ENCODE measurements at places on chromosomes 2 and 18.

DNA sequence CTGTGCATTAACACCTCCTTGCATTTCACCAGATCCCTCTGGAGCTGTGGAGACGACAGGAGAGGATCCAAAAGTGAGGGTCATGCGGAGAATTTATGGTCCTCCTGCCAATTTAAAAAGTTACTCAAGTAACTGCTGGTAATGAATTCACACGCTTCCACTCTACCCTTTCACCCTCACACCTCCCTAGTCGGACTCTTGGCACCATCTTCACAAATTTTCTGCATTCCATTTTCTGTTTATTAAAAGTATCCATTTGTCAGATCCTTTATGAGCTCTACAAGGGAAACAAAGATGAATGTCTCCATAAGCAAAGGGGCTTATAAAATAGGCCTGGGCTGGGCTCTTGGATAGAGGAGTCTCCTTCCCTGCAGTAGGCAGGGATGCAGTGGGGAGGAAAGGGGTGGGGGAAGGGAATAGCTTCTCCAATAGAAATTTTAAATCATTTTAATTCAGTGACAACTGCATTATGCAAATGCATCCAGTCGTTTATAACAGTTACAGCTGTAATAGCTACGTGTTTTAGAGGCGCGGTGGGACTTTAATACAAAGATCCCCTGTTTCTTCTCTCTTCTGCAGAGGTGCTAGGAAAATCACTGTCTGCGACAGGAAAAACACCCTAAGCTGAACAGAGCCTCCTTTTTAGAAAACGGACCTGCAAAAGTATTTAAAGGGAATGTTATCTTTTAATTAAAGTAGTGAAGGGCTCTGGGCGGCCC lies 132.2 kb downstream of the EPHA4 start:
- no peak for DNase-seq

DNA sequence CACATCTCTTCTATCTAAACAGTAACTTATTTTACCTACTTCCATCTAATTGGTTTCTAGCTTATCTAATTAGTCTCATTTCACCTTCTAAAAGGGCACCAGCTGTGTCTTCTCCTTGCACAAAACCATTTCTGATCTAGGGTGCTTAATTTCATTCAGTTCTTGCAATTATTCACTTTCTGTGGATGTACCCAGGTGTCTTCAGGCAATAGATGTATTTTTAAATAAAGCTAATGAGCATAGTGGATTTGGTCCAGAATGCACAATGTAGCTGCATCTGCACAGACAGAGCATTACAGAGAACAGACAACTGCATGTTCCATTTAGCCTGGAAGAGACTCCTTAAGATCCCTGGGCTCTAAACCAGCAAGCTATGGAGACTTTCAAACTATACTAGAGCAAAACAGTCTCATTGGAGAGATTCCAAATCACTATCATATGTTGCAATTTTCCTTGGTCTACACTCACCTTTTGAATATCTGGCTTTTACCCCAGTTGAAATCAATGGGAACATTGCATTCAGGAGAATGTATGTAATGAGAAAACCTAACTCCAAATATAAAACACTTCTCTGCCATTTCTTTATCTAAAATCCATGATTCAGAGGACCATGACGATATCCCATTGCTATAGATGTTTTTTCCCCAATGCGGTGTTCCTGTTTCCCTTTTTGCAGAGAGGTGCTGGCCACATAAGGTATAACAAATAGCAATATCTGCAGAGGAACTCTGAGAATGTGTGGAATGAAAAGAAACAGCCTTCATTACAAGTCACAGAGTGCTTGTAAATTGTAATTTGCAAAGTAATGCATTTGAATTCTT lies 3.5 kb upstream of the RFX8 start:
- DNase-seq = no peak

GRCh38 chr2:5722236-5722635 lies 30.1 kb downstream of the SOX11 start:
- DNase-seq = no peak

DNA sequence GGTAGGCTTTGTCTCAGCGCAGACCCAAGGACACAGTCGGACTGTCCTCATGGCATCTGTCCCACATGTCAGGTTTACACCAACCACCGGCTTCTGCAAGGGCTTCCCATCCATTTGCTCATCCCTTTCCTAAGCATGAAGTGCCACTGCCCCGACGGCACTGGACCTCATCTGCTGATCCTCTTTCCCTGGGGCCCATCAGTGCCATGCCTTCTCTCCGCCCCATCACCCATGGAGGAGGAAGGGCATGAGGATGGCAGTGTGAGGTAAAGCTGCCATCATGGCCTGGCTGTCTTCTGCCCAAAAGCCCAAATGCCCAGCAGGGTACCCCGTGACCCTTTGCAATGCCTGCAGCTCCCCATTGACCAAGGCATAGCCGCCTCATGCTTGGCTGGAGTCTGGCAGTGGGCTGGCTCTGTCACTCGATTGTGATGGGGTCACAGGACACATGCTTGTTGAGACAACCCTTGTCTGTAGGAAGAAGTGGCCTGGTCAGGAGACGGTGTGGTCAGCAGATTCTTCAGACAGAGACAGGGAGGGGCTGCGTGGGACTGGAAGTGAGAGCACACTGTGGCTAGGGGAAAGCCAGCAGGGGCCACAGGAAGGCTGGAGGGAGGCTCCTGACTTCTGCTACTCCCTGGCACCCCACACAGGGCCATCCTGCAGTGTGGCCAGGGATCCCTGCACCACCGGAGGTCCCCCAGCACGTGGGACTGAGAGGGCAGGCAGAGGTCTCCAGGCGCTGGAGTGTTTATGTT lies 493.7 kb upstream of the HS6ST1 start:
- no peak for DNase-seq

DNA sequence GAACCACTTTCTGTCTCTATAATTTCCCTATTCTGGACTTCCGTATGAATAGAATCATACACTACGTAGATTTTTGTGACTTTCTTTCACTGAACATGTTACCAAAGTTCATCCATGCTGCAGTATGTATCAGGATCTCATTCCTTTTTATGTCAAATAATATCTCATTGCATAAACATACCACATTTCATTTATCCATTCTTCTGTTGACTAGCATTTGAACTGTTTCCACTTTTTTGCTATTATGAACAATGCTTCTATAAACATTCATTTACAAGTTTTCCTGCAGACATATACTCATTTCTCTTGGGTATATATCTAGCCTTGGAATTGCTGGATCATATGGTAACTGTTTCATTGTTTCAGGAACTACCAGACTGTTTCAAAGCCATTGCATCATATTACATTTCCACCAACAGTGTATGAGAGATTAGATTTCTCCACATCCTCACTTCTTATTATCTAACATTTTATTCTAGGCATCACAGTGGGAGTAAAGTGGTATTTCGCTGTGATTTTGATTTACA lies 186.2 kb downstream of the DYM start:
- DNase-seq = no peak

DNA sequence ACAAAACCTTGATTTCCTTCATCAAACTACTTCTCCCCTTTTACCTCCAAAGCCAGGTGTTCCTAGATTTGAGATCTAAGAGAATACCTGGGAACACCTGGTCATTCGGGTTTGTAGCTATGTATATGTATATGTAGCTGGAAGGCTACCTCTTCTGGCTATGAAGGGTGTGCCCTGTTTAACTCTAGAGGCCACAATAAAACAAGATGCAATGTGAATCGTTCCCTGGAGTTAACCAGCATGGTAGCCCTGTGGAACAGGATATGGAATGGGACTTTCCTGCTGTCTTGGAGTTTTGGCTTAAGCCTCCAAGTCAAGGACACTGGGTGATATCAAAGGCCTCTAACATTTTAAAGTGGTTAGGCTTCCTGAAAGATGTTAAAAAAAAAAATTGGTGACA lies 17.7 kb upstream of the NFU1 start:
- no peak for DNase-seq

- DNase-seq = no peak
Observed at GRCh38 chr18:50190236-50190635, 4.7 kb downstream of the MYO5B start.

DNA sequence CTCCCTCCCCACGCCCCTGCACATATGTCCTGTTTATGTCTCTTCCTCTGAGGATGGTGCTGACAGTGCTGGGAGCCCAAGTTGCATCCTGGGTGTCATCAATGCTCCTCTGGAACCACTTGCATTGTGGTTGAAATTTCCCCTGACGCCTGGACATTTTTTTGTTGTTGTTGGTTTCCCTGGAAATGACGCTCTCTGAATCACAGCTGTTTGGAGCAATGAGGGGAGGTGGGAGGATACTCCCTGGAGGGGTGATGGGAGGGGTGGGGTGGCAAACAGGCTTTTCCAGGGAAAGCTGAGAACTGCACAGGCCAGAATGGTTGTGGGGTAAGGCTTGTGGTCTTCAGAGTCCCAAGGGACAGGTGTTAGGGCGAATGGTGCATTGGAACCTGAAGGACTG lies 29.6 kb downstream of the CELF4 start:
- no peak for DNase-seq

- no peak for DNase-seq
Observed at GRCh38 chr18:23038712-23039111, 96.6 kb upstream of the CABLES1 start.

DNA sequence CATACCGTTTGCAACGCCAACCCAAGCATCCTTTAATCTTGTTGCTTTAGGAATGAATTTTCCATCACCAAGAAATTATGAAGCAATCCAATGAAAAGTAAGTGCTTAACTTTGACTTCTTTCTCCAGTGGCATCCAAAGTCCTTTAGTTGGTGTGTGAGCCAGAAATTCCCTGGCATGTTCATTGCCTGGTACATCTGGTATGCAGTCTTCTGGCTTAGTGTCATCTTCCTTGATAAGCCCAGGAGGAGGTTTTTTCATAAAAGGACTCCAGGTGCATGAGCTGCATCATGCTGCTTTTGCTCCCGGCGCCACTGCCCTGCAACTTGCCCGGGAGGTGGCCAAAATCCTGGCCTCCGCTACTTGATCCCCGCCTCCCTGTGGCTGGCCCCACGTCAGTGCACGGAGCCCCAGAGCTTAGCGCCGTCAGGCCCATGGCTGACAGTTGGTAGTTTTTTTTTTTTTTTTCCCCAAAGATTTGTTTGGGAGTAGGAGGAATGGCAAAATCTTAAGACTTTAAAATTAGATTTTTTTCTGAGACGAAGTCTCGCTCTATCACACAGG lies 58.7 kb downstream of the PUM2 start:
- no peak for DNase-seq

GRCh38 chr18:49591271-49591670 lies 29.4 kb downstream of the LIPG start:
- no peak for DNase-seq

DNA sequence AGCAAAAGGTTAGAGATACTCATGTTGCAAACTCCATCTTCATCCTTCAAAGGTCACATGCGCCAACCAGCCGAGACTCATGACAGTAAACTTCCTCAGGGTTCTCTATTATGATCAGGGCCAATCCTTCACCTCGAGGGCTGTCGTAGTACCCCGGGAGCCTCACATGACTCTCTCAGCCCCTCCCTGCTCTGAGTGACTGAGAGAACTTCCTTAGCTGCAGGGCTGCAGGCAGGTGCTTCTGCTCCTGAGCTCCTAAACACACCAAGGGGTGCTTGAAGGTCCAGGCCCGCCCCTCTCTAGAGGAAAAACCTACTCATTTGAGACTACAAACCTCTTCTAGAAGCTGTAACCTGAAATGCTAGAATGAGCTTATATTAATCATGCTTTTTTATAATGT lies 48.2 kb downstream of the LONRF2 start:
- DNase-seq = no peak

GRCh38 chr2:28199995-28200679 lies 192.5 kb upstream of the FOSL2 start:
- no peak for DNase-seq

DNA sequence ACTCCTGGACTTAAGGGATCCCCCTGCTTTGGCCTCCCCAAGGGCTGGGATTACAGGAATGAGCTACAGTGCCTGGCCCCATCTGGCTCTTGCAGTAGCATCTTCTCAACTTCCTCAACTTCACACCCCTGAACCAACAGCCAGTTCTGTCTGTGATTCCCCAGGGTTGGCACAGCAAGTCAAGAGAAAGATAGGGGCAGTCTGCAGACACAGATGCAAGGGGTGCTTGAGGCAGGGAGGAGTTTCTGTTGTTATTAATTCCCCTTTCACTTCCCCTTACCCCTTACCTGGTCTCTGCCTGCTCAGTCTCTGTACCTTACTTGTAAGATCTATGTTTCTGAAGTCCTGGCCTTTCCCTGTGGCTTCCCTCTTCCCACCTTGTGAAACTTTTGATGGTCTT lies 54.1 kb upstream of the MEX3C start:
- no peak for DNase-seq

GRCh38 chr2:30427606-30428347 lies 19.3 kb upstream of the LCLAT1 start:
- DNase-seq = no peak

- DNase-seq = no peak
Observed at GRCh38 chr18:59575995-59576394, 121.2 kb downstream of the CCBE1 start.

DNA sequence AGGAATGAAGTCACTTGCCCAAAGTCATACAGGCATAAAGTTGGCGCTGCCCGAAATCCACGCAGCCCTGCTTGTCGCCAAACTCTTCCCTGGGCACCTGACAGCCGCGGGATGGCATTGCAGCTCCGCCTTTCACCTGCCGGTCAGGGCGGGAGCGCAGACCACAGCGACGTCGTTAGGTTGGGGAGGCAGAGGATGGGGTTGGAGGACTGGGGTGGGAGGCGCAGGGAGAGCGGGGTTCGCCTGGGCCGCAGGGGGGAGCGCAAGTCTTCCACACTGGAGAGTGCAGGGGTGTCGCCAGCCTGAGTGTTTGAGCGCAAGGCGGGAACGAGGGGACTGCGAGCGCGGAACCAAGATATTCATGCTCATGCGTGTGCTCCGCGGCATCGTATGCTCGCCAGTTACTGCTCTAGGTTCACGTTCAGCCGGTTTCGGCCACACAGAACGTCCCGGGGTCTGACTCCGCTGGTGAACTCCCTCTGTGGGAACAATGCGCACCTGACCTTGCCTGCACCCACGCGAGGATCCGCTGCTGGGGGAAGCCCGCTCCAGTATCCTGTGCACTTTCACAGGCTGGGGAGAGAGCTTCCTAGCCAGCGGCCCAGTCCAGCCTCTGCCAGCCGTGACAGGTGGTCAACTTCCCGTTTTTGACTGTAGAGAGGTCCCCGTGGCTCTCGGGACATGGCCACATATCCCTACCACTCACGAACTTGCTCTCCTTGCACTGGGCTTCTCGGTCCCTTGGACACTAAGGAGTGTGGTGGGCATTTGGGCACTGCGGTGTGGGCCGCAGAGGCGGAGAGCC lies 767 bp upstream of the NPPC start:
- DNase-seq = no peak

DNA sequence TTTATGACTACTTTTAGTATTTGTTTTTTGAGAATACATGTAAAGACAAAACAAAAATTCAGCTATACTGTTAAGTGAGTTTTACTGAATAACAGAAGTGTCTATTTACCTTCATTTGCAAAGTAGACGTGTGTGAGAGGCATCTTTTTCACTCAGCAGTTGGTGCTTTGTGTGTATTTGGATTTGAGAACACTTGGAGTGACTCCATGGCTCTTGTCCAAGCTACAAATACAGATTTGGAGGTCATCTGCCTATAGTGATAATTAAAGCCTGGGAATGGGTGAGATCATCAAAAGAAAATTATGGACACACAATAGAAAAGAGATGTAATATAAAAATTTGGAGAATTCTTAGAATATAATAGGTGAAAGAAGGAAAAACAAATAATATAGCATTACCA lies 6.2 kb downstream of the NAB1 start:
- no peak for DNase-seq

- DNase-seq = no peak
Observed at GRCh38 chr2:28445448-28446258, 50.2 kb upstream of the PLB1 start.

GRCh38 chr2:39469807-39470206 lies 32.7 kb upstream of the MAP4K3 start:
- no peak for DNase-seq

All from activated naive CD4-positive, alpha-beta T cell (primary cell).